Naive B cell (primary cell): ENCODE measurements at places on chromosomes 7 and 10.

GRCh38 chr10:29479081-29479925 lies 155.5 kb downstream of the SVIL start:
- DNase-seq = no peak

- DNase-seq = peak; percentile 82
These were observed 2.8 kb upstream of the REPIN1 start for GRCh38 chr7:150365673-150366398.

DNA sequence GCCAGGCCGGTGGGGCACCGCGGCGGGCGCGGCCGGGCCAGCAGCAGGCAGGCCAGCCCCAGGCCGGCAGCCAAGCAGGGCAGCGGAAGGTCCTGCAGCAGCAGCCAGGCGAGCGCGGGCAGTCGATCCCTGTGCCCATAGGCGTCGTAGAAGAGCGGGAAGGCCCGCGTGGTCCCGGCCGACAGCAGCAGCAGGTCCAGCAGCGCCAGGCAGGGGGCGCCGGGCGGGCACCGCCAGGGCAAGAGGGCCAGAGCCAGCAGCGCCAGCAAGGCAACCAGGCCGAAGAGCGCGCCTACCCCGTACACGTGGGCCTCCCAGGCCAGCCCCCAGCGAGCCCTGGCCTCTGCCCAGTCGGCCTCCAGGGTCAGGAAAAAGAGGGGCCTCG lies 8.4 kb upstream of the RBM28 start:
- DNase-seq = no peak

- DNase-seq = no peak
These were observed 37.9 kb downstream of the JAZF1 start for GRCh38 chr7:28142650-28143049.

- DNase-seq = no peak
These were observed 170.1 kb downstream of the EBF3 start for GRCh38 chr10:129793996-129794395.

- DNase-seq = no peak
These were observed 1.2 kb downstream of the DMBT1 start for GRCh38 chr10:122561792-122562191.

DNA sequence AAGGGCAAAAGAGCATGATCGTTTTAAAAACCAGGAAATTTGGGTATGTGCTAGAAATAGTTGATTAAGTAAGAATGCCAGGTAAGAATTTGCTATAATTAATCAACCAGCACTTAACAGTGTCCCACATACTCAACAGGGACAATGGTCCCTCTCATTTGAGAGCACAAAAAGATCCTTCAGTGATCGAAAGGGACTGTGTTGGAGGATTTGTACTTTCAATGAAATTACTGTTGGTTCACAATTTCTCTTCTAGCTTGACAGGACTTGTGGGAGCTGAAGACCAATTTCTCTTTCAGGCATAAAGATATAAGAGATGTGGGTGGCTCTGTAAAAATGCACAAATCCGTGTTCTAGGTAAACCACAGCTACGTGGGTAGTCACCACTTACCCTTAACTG lies 12.5 kb upstream of the PLEKHS1 start:
- DNase-seq = no peak

GRCh38 chr10:104268405-104268712 lies 625 bp upstream of the GSTO2 start:
- no peak for DNase-seq

DNA sequence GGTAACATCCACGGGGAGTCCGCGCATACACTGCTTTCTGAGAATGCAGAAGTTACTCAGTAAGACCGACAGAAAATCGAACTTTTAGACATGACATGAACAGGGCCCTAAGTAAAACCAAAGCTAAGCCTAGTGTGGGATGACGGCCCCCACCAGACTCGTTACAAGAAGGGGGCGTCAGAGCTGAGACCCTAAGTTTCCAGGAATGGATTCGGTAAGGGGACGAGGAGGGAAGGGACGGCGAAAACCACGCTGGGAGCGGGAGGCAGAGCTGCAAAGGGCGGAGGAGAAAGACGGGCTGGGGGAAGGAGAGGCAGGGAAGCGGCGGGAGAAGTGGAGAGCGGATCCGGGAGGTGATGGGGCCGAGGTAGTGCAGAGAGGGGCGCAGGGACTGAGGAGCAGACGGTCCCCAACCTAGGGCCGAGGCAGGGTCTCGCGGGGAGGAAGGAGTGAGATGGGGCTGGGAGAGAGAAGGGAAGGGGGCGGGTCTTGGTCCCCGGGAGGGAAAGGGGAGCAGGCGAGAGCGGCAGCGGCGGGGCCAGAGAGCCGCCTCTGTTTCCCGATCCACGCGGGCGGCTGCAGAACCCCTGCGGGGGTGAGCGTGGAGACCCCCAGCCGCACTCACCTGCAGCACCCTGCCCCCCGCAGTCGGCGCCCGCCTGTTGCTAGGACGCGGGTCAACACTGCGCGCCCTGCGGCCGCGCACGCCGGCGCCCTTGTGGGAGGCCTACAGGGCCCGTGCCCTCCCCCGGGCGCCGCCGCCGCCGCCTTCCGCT lies 513 bp downstream of the ODAD2 start:
- no peak for DNase-seq

- no peak for DNase-seq
These were observed 1.8 kb downstream of the ADRA2A start for GRCh38 chr10:111078505-111079185.

DNA sequence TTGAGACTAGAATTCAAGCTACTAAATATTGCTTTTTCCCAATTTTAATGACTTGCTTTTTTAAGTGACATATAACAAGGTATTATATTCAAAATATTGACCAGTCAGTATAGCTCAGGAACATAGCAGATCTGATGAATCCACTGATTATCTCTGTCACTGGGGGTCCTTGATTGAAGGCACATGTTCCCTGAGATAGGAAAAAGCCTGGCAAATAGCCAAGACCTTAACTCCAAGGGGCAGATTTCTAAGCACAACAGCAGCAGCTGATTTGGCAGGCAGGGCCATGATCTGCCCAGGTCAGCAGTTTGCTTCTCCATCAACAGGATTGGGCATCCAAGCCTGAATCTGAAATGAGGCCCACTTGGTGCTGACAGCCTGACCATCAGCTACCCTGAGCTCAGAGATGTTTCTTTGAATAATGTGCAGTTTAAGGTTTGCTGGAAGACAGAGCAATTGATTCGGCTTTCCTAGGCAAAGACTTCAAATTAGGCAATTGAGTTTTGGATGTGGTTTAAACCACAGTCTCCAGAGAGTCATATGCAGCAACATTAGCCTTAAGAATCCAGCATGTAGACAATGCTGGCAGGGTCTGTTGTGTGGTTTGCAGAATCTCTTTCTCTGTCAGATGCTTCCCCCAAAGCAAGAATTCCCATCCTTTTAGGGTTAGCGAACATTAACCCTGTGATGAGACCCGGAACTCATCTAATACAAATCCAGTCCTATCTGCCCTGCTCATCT lies 352.6 kb downstream of the ADRA2A start:
- DNase-seq = no peak

DNA sequence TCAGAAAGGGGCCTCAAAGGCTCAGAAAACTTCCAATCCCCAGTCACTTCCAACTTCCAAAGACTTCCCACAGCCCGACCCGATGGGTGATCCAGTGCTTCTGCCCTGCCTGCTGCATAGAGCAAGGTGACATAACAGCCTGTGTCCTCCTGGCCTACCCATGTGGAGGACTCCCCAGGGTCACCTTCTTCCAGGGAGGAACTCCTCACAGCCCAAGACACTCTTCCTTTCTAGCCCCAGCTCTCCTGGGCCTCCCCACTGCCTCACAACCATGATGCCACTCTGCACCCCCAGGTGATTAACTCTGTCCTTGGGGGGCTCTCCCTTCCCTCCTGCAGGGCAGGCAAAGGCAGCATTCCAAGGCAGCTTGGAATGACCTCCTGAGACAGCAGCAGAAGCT lies 158.4 kb upstream of the PDE1C start:
- no peak for DNase-seq

GRCh38 chr7:36747280-36748016 lies 23.2 kb upstream of the AOAH start:
- no peak for DNase-seq

- no peak for DNase-seq
These were observed 89.3 kb downstream of the VOPP1 start for GRCh38 chr7:55483046-55483445.

- no peak for DNase-seq
These were observed 53.8 kb downstream of the PANK1 start for GRCh38 chr10:89591111-89591795.

DNA sequence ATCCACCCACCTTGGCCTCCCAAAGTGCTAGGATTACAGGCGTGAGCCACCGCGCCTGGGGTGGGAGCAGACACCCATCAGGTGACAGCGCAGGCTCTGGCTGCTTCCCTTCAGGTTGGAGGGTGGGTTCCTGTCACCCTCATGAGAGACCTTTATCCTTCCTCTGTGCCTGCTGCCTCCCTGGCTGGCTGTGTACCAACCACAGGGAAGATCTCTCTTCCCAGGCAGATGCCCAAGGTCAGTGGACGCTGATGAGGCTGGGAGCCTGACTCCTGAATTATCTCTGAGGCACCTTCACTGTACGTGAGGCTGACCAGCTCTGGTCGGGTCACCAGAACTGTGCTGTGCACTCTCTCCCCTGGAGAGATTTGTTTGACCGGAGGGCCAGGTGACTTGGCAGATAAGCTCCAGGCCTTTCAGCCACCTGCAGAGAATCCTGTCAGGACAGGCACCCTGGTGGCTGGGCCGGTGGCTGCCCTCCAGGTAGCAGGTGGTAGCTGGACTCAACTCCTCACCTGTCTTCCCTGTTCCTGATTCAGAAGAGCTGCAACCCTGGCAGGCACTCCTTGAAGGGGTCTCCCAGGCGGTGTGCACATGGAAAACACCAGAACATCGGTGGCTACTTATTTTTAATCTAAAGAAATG lies 251.9 kb downstream of the GLRX3 start:
- no peak for DNase-seq

- no peak for DNase-seq
These were observed 11.4 kb downstream of the CARD11 start for GRCh38 chr7:3032256-3032655.

DNA sequence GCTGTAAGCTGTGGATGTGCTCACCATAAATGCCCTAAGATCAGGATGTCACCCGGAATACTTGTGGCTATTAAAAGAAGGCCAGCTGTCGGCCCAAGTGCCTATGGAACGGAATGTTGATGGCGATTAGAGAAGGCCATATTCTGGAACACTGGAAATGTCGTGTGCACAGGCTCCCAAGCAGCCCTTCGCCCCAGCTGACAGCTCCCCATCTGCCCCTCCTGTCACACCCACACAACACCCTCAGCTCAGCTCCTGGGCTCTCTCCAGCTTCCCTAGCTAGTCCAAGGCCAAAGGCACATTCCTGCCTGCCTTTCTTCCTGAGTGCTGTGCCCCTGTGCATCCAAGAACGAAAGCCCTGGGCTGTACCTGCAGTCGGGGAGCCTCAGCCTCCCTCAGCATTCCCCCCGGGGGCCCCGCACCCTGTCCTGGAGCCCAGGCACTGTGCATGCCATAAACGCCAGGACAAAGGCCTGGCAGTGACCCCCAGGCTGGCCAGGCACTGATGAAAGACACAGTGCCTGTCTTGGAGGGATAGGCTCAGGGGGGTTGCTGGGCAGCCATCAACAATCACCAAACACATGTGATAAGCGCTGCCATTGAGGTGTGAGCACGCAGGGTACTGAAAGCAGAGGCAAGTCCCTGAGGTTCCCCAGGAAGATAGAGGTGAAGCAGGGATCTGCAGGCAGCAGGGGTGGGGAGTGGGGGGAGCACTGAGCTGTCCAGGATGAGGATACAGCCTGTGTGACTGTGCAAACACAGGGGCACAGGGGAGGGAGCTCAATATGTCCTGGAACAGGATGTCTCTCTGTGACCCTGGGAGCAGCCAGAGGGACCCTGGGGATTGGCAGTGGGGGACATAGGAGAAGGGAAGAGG lies 3.7 kb upstream of the LDB3 start:
- no peak for DNase-seq

GRCh38 chr7:150801946-150802771 lies 1.6 kb downstream of the TMEM176A start:
- DNase-seq = no peak

DNA sequence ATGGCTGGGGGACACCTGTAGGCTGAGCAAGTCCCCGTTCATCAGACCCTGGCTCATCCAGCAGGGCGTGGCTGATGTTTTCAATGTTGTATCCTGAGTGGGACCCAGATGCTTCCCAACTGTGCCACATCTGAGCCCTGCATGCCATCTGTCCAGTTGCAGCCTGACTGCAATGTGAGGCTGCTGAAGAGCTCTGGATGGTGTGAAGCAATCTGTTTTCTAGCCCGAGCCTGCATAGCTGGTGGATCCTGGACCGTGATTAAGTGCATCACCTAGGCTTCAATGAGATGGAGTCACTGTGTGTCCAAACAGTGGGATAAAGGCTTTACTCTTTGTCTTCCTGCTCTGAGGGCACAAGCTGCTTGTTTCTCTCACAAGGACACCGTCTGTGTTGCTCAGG lies 99.8 kb downstream of the TCF7L2 start:
- DNase-seq = no peak

DNA sequence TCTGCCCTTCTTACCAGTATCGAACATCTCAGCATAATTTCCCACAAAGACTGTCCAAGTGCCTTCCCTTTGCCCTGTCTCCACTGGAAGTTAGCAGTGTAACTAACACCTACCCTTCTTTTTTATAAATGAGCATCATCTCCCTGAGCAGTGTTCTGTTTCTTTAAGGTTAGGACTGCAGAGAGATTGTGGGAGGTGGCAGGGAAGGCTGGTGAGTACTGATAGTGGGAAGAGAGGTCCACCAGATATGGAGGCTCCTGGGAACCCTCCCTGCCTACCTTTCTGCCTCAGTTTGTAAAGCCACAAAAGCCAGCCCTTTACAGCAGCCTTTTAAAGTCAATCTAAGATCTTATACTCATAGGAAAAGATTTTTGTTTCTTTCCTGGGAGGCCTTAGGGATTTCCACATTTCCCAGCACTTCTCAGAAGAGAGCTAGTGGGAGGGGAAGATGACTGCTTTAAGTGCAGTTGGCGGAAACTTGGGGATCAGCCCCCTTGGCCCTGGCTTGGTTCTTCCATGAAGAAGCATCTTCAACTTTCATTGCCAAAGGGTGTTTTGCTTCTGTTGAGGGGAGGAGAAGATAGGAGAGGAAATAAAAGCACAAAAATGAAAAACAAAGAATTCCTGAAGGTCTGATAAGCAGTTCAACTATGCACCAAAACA lies 36.6 kb upstream of the CALD1 start:
- DNase-seq = no peak

- no peak for DNase-seq
These were observed 131.3 kb downstream of the CACNB2 start for GRCh38 chr10:18271491-18271890.

DNA sequence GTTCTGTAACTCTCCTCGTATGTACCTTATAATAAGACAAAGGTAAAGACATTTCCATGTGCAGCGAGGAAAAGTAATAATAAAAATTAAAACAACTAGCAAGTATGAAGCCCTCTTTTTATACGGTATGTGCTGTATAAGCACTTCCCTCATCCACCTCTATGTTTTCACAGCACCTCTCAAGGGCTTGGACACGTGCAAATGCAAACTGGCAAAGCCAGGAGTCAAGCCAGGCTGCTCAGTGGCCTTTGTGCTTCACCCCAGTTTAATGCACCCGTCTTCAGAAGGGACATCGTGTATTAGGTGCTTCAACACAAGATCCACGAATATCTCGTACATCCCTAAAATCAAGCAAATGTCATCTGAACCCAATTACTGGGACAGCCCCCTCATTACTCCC lies 1.3 kb upstream of the DGKI start:
- DNase-seq = no peak
